Kidney capillary endothelial cell (primary cell): ENCODE measurements at places on chromosomes 3 and 15.

DNA sequence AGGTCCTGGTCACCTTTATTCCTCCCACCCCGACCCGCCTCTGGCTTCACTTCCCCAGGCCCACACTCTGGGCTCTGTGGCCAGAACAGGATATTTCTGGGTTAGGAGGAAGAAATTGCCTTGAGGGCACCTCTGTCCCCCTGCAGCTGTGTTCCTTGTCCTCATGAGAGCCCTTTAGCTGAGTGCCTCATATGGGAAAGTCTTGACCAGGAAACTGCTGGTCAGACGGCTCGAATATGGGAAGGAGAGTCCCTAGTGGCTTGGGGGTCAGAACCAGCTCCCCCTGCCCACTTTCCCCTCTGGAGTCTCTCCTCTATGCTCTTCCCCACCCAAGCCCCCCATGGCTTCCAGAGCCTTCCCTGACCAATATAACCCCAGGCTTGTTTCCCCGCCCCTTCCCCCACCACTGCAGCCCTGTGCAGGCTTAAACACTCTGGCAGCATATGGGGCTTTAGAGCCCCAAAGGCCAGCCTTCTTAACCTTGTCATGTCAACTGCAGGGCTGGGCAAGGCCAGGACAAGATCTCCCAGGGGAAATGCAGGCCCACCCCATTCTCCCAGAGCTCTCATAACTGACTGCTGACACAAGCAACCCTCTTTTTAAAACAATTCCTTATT lies 36.4 kb downstream of the SEC22C start:
- DNase-seq, result no peak

DNA sequence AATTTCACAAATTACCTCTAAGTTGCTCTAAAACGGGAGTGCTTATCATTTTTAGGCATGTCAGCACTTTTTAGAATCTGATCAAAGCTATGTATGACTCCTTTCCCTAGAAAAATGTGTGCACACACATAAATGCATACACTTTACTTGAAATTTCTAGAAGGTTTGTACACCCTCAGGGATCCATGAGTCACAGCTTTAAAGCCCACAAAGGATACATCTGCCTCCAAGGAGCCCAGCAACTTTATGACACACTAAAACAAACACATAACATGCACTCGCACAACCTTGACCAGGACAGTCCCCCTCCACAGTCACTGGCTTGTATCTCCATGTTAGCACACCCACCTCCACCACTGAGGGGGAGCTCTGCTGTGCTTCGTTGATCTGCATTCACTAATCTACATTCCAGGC lies 722.0 kb upstream of the CFAP20DC start:
- DNase-seq, result no peak

- no peak for DNase-seq
These were observed 313.2 kb downstream of the POLQ start for GRCh38 chr3:121232309-121233225.

DNA sequence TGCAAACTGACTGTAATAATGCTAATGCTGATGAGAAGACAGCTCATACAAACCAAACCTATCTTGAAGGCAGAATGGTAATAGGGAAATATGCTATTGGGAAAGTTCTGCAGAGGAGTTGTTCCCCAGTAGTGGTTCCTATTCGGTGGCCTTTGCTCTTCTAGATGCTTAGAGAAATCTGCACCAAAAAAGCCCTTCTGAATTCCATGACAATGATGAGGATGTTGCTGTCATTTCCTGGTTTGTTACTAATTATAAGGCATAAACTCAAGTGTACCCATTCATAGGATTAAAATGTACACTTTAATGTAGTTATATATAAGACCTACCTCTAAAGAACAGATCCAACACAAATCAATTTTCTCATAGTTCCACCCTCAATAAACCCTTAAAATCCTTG lies 30.1 kb downstream of the TOMM70 start:
- DNase-seq, result peak; percentile 52

- DNase-seq, result no peak
These were observed 203.8 kb downstream of the TCF12 start for GRCh38 chr15:57122080-57122840.

DNA sequence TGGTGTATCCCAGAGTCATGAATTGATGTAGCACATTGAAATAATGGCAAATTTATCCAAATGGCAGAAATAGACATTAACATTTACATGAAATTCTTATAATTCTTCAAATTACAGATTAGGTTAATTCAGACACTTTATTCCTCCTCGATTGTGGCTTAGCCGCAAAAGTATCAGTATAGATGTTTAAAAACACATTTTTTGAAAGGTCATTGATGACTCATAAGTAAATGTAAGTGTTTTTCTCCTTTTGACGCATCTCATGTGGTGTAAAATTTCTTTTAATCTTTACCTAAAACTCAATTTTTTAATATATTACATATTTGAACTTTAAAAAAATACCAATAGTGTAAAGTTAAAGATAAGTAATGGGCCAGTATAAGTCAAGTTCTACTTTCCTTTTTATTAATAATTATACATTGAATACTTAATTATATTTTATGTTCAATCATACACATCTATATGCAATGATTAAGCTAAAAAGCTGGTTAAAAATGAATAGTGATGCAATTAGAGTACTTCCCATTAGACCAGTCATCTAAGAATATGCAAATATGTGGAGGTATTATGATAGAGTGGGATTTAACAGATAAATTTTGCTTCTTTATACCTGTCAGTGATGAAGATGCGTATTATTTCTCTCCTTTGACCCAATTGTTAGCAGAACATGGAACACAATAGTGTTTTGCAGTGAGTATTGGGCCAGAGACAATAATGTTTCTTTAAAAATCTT lies 678.1 kb upstream of the DPPA4 start:
- no peak for DNase-seq

DNA sequence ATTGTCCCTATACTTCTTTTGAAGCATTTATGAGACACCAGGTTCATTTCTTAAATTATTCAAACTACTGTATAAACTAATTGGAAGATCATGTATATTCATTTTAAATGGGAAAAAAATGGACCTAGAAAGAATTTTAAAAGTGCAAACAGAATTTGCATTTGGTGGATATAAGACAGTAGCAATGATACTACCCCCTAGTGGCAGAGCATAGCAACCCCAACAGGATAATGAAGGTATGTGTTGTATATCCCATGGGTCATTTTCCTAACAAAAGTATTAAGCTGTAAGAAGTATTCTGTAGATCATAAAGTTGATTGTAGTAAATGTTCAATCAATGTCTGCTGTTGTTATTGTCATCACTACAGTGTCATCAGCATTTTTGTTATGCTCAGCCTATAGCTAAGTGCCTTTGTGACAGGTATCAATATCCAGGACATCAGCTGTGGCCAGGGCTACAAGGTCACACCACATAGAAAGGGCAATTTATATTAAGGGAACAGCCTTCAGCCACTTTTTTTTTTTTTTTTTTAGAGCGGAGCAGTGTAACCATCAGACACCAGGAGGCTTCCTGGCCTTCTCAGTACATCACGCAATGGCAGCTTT lies 175.8 kb downstream of the FOXB1 start:
- peak; percentile 43 for DNase-seq

DNA sequence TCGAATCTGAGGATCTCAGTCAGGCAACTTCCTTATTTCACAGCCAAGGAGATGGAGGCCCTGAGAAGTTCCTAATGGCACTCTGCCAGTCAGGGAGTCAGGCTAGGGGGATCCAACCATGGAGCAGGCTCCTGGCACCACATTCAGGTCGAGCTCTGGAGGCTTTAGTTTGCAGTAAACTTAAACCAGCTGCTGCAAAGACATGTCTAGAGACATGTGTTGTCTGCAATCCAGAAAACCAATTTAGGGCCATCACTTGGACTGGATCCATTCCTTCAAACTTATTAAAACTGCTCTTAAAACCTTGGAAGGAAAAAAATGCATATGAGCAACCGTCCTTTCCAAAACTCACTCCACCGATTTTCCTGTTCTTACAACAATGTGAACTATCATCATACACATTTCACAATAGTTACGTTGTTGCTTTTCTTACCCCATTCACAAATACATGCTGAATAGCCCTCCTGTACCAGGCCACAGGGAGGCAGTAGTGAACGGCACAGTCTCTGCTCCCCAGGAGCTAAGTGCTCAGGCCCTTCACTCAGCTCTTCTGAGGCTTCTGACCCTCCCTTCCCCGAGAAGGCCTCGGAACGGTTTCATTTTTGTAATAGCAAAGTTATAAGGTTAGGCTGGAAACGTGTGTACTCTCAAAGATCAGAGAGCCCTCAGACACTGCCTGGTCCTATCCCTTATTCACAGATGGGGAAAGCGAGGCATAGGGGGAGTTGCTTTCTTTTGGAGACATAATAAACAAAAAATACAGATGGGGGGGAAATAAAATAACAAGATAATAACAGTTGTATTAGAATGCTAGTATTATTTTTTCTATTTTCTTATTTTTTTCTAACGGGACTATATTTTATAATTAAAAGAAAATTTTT lies 20.1 kb downstream of the RFT1 start:
- DNase-seq, result no peak

- DNase-seq, result no peak
These were observed 63.2 kb upstream of the NEDD4 start for GRCh38 chr15:56056626-56057025.

GRCh38 chr3:13702286-13702685 lies 153.4 kb downstream of the FBLN2 start:
- no peak for DNase-seq

DNA sequence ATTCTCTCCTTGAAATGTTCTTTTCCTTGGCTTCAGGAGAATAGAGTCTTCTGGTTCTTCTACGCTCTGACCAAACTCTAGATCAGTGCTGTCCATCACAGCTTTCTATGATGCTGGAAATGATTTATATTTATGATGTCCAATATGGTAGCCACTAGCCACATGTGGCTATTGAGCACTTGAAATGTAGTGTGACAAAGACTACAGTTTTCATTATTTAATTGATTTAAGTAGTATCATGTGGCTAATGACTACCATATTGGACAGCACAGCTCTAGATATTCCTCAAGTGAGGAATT lies 2.9 kb downstream of the LNP1 start:
- DNase-seq, result no peak

DNA sequence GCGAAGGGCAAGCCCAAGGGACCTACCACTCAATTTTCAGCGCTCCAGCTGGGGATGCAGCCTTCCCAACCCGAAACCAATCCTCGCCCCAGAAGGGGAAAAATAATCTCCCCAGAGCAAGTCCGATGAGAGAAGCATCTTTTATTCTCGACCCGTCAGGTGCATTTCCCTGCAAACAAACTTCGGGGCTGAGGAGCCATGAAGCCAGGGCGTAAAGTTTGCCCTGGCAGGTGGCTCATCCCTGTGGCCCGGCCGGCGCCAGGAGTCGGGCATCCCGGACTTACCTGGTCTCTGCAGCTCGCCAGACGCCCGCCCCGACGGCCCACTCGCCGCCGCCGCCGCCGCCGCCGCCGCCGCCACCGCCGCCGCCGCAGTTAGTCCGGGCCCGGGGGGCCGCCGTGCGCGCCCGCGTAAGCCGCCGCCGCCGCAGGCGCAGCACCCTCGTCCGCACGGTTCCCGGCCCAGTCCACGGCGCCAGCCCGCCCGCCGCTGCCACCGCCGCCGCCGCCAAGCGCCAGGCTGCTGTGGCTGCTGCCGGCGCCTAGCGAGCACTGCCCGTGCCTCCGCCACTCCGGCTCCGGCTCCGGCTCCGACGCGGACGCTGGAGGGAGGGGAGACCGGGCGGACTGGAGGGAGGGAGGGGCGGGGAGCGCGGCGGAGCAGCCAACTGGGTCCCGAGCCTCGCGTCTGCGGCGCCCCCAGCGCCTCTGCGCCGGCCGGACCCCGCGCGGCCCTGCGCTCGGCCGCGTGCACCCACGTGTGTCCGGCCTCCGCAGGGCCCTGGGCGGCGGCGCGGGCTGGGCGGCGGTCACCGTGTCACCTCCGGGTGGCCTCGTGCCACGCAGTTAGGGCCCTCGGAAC lies at the start of gene CNTN3:
Gene CNTN3, minus strand, starts transcription at position 553 of the 861 bp plus-strand sequence. CDS start 93,547 bp downstream, outside the sequence.
- no peak for DNase-seq

- DNase-seq, result no peak
These were observed 49.2 kb downstream of the CACNA2D3 start for GRCh38 chr3:54171509-54171908.

- peak; percentile 47 for DNase-seq
These were observed 279.3 kb upstream of the LRRFIP2 start for GRCh38 chr3:37453393-37454389.

- no peak for DNase-seq
These were observed 6.9 kb upstream of the SLC9A9 start for GRCh38 chr3:143855183-143855582.
